ENCODE measurements at places on chromosomes 1 and 21.
A peak's percentile ranks its signal among the peaks of the same experiment; 100 is the strongest.

DNA sequence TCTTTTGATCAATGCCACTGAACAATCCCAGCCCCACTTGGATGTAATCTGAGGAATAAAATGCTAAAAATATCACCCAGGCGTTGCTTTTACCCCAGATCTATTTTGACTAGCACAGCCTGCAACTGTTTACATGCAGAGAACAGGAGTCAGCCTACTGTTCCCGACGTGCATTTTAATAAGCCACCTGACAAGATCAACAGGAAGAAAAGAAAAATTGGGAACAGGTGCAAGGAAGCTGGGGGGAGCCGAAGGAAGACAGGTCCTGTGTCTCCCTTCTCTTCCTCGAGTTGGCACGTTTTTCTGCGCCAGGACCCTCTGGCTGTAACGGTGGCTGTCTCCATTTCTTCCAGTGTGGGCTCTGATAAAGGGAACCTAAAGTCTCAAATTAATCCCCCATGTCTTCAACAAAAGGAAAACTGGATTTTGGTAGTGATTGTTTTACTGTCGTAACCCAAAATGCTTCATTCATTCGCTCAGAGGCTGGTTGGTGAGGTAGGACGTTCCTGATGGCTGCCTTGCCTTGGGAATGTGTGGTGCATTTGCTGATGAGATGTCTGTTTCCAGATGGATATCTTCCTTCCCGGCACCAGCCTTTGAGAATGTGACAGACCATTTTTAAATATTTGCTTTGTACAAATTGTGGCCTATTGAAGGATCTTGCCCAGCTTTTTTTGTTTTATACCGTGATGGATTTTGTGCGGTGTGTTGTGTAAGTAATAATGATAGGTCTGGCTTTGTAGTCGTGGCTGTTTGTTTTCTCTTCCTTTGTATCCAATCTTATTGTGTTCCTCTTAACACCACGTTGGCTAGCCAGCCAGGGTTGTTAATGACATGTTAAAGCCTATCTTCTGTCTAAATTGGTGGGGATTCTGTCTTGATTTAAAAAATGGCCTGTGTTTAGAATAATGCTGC lies 117.5 kb downstream of the C1orf21 start:
- no peak for DNase-seq

DNA sequence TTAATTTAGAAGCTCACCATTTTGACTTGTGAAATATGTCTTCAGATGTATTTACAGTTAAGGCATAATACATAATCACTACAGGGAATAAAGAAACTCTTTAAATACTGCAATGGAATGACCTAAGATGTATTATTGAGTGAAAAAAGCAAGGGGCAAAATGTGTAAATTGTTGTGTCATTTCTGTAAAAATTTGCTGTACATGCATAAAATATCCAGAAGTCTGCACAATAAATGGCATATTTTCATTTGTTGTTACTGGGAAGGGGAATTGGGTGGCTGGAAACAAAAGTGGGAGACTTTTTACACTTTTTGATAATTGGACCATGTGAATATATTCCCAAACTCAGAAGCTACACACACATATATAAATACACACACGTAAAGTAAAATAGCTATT lies 17.1 kb downstream of the LRIG2 start:
- no peak for DNase-seq

GRCh38 chr1:201026234-201026633 lies 2.7 kb upstream of the KIF21B start:
- no peak for DNase-seq

GRCh38 chr1:212190169-212190568 lies 95.0 kb upstream of the PPP2R5A start:
- no peak for DNase-seq

GRCh38 chr1:151832318-151832980 lies 847 bp upstream of the RORC start:
- DNase-seq, result peak; percentile 81
